Activated naive CD4-positive, alpha-beta T cell (primary cell): ENCODE measurements at places on chromosomes 1 and 21.

GRCh38 chr1:29406814-29407213, 170.5 kb downstream of the PTPRU start:
- no peak for DNase-seq

- DNase-seq: no peak
Measured at GRCh38 chr1:119767486-119767885, 1.2 kb downstream of the HMGCS2 start.

DNA sequence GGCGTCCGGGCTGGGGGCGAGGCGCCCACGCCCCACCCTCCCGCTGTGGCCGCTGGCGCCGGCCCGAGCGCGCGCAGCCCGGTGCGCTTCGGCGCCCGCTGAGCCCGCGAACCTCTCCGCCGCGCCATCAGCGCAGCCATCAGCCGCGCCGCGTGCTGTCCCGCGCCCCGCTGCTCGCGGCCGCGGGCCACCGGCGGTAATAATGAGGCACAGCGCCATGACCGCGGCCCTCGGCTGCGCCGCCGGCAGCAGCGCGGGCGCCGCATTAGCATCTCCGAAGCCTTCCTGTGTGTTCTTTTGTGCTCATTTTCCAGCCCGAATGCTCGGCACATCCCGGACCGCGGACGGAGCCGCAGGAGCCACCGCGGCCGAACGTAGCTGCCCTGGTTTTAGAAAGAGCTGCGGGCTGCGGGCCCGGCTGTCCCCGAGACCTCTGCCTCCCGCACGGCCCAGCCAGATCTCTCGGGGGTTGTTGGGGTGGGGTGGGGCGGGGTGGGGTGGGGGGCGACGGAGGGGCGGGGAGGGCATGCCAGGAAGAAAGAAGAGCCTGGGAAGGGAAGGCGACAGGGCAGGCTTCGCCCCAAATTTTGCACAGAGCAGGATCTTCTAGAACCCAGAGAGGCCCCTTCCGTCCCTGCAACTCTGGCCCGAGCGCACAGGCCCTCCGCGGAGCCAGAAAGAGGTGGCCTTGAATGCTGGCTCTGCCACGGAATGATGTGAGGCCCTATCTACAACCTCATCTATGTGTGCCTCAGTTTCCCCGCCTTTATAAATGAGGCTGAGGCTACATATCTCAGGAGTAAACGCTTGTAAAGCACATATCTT, 55.3 kb downstream of the RRAGC start:
- no peak for DNase-seq

GRCh38 chr1:56548571-56548970, 30.8 kb downstream of the PLPP3 start:
- DNase-seq: no peak

- DNase-seq: no peak
Measured at GRCh38 chr1:152061952-152062351, 25.1 kb upstream of the S100A11 start.

GRCh38 chr1:24277420-24278169, 41.6 kb upstream of the GRHL3 start:
- no peak for DNase-seq

- DNase-seq: no peak
Measured at GRCh38 chr1:162328512-162328911, 48.1 kb downstream of the SPATA46 start.

DNA sequence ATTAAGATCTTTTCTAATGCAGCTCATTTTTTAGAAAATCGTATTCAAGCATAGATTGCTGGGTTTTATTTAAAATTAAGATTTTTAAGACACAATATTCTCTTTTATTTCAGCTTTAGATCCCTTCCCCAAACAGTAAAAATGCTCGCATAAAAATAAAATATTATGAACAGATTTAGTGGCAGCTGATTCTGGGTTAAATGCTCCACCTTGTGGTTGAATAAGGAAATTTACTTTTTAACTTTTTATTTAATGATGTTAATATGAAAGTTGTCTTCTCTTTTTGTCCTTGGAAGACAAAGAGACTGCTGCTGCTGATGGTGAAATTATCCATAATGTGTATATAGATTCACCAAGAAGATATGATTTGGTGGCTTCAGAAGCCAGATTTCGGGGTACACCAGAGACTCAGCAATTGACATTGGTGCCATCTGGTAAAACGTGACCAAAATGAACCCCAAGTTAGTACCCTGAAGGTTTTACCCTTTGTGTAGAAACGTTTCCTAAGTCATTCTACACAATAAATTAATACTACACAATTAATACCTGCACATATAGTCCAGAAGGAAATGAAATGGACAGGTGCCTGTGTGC, 128.0 kb downstream of the ADAMTS1 start:
- no peak for DNase-seq

- DNase-seq: no peak
Measured at GRCh38 chr21:35637431-35637830, 422.9 kb downstream of the SETD4 start.

GRCh38 chr1:225678545-225678944, 25.6 kb upstream of the ENAH start:
- DNase-seq: no peak

DNA sequence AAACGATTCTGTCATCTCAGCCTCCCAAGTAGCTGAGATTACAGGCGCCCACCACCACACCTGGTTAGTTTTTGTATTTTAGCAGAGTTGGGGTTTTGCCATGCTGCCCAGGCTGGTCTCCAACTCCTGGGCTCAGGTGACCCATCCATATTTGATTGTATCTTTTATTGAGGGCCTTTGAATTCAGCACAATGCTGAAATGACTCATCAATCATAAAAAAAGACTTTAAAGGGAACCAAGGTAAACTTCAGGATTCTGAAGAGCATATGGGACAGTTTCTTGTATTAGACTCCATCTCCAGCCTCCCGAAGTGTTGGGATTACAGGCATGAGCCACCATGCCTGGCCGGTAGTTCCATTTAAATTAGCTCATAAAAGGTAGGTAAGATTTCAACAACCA, 232.2 kb downstream of the SETD4 start:
- no peak for DNase-seq

DNA sequence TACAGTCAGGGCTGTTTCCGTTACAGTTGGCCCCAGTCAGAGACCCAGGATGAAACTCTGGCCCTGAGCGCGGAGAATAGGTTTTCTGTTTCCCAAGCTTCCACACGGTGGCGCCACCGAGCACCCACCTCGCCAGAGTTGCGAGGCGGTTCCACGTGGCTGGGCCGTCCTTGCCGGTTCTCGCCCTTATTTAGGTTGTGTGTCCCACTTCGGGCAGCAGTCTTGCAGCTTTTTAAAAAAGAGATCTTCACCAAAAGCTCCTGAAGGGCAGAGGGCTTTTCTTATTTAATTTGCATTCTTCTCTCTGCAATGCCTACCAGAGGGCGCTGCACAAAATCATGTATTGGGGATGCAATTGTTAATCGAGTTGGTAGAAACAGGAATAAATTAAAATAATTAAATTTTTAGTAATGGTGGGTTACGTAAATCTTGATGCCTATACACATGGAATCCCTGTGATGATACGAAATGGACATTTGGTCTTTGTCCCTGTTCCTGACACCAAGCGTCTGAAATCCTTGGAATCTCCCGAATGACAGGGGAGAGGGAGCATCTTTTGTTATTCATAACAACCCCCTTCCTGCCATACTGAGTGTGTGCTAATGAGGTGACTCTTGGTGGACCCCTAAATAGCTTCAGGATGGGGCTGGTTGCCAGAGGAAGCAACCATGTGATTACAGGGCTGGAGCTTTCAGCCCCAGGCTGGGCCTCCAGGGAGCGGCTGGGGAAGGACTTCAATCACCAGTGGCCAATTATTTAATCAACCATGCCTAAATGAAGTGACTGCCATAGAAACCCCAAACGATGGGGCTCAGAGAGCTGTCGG, 5.6 kb upstream of the S100A7 start:
- peak; percentile 43 for DNase-seq

- no peak for DNase-seq
Measured at GRCh38 chr1:30586671-30587070, 136.7 kb downstream of the MATN1 start.

DNA sequence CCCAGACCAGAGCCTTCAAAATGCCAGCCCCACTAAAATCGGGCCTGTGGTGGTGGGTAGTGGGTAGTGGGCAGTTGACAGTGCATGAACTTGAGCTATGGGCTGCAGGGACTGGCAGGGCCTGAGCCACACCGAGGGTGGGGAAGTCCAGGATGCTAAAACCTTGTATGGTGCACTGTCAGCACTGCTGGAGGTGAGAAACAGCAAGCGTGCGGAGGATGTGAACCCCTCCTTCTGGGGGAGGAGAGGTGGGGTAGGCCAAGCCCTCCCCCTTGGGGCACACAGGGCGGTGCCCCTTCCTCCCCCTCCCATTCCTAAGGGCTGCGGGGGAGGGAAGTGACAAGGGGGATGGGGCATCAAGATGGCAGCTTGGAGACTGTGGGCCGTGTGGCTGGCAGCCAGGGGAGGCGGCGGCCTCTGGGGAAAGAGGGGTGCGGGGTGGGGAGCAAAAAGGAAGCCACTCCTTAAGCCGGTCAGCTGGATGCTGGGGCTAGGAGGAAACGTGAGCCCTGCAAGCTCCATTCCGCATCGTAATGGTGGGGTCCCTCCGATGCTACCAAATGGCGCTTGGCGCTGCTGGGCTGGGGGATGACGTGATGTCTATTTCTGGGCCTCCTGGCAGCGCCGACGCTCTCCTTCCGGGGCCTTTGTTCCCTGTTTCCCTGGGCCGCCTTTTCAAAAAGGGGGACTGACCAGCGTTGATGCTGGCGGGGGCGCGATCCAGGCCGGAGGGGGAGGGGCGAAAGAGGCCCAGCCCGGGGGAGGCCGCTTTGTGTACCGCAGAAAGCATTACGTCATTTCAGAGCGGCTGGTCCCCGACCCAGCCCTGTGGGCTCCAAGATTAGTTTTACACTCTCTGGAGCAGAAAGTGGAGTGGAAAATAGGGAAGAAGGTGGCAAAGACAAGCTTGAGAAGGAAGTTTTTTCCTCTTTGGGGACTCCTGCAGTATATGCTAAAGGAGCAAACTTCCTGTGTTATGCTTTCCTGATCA, 809 bp downstream of the SYT11 start:
- DNase-seq: no peak

DNA sequence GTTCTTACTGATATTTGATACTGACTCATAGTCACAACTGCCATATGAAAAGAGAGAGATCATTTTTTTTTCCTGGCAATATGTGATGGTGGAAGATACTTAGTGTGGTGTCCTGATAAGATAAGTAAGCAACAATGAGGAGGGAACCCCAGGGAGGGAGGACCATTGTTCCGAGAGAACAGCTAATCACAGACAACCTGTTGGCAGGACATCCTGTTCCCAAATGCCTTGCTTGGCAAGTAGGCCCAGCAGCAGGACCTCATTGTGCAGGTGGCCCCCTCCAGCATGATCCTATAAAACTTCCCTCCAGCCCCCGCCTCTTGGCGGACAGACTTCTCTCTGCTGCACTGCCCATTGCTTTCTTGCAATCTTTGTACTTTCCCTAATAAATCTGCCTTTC, 329.4 kb upstream of the CHRM3 start:
- DNase-seq: no peak

DNA sequence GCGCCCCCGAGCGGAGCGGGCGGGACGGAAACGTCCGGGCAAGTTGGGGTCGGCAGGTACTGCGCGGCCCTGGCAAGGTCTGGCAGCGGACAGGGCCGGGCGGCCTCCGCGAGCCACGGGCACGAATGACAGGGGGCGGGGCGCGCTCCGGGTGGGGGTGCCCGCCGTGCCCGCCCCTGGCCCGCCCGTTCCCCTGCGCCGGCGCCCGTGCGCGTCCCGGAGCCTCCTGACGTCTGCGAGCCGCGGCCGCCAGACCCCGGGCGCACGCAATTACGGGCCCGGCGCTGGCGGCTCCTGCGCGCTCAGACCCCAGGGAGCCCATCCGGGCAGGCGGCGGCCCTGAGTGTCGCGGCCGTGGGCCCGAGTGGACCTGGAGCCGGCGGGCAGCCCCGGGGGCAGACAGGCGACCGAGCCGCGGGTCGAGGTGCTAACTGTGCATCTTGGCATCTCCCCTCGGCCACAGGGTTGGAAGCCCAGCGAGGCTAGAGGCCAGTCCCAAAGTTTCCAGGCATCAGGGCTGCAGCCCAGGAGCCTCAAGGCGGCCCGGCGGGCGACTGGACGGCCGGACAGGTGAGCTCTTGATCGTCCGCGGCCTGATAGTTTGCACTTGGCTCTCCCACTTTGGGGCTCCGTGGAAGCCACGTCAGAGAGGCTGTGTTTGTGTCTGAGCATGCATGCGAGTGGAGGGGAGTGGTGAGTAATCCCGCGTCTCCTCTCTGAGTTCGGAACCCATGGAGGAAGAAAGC, 918 bp downstream of the MIB2 start:
- no peak for DNase-seq

- no peak for DNase-seq
Measured at GRCh38 chr1:225485226-225485625, 57.4 kb upstream of the LBR start.

DNA sequence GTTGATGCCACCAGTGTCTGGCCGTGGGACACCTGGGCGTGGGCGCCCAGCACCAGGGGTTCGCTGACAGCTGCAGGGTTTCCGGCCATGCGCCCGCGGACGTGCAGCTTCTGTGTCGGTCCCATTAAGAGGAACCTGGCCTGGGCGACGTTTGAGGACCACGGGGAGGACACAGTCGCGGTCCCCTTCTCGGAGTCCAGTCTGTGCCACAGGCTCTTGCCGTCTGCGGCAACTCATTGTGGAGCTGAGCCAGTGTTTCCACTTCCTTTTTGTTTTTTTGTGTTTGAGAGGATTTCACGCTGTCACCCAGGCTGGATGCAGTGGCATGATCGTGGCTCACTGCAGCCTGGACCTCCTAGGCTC, 1.6 kb upstream of the C1orf159 start:
- DNase-seq: no peak

DNA sequence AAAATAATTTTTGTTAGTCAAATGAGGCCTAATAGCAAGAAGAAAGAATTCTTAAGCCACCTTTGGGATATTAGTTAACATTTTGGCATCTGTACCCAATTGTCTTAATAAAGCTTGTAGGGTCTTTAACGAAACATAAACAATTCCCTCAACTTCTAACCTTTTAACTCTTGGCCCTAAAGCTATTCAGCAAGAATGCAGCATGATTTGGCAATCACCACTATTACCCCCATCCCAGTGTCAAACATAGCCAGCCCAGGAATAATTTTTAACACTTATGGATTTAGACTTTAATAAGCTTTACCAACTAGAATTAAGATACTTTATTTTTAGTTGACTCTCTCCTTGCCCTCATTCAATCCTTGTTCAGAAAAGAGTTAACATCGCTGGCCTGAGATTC, 2.5 kb upstream of the SLC16A4 start:
- DNase-seq: no peak

DNA sequence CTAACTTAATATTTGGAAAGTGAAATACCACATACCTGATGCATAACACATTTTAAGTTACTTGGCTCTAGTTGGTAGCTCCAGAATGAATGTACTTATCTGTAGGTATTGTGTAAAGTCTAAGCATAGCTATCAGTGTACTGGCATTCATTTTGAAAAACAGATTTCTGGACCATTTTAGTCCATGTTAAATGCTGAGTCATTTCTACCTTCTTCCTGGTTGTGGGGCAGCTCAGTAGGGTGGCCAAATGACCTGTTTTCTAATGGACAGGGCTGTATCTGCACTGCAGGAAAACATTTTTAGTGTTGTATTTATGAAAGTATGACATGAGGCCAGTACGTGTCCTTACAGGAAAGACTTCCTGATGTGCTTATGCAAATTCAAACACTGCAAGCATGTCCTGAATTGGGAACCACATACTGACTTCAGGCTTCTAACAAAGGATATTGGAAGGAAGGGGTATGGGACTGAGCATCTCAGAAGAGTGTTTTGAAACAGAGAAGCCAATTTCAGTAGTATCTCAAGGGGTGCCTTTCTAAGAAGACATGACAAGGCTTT, 300.3 kb upstream of the B3GALT2 start:
- DNase-seq: no peak

GRCh38 chr1:156389311-156389710, 20.3 kb downstream of the RHBG start:
- DNase-seq: no peak
